ENCODE measurements at places on chromosomes 6 and 20. TPM values are rescaled to one million over a fixed set of nuclear protein-coding genes. Genes with fewer than 3 reads are reported as not detected.

DNA sequence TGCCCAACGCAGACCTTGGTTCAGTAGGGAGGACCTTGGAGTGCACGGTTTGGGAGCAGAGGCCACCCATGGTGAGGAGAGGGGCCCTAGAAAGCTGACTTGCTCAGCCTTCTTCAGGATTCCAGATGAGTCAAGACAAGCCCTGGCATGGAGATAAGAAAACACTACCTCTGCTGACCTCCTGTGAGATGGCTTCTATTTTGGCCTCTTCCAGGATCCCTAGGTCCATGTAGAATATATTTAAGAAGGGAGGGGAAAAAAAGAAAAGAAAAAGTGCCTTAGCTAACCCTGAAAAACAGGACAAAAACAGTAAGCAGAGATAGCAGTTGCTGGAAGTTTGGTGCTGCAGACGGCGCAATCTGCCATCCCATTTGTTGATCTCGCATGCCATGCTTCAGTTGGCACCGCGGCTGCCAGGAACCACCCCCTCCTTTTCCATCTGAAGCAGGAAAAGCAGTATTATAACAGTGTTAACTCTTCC, 100.0 kb downstream of the ARMC2 start:
- H3K27ac ChIP-seq = no peak overlapping the region
- peaks cover 15% of the 10 kb centered on the region for H3K4me1 ChIP-seq
- no peak overlapping the region for H3K4me3 ChIP-seq
- H3K27me3 ChIP-seq = no peaks in the 10 kb centered on the region

The VWA7 gene
- 1.5 TPM for total RNA-seq

The DEFB132 gene
- not detected for total RNA-seq

GRCh38 chr6:90218959-90219208, 77.8 kb downstream of the BACH2 start:
- peaks cover 33% of the 10 kb centered on the region for H3K4me1 ChIP-seq
- no peaks in the 10 kb centered on the region for H3K27me3 ChIP-seq
- H3K27ac ChIP-seq = no peak overlapping the region
- no peaks in the 10 kb centered on the region for H3K36me3 ChIP-seq

GRCh38 chr6:132443206-132443605, 41.9 kb upstream of the MOXD1 start:
- no peaks in the 10 kb centered on the region for H3K36me3 ChIP-seq
- no peak for DNase-seq
- H3K27ac ChIP-seq = no peak overlapping the region

GRCh38 chr6:4309540-4309939, 174.2 kb upstream of the ECI2 start:
- DNase-seq = no peak
- no peaks in the 10 kb centered on the region for H3K4me1 ChIP-seq
- no peak overlapping the region for H3K27ac ChIP-seq
- H3K27me3 ChIP-seq = no peaks in the 10 kb centered on the region
- no peak overlapping the region for H3K4me3 ChIP-seq

GRCh38 chr20:57633945-57634491, 13.8 kb upstream of the ZBP1 start:
- DNase-seq = no peak
- no peak overlapping the region for H3K27ac ChIP-seq
- no peaks in the 10 kb centered on the region for H3K36me3 ChIP-seq
- H3K4me1 ChIP-seq = no peaks in the 10 kb centered on the region

The WFDC12 gene
- total RNA-seq = not detected

GRCh38 chr6:22098601-22099031, 198.2 kb downstream of the PRL start:
- no peak for DNase-seq
- H3K27me3 ChIP-seq = no peaks in the 10 kb centered on the region
- no peaks in the 10 kb centered on the region for H3K36me3 ChIP-seq
- H3K4me1 ChIP-seq = no peaks in the 10 kb centered on the region
- no peak overlapping the region for H3K4me3 ChIP-seq

The PNISR gene
- 81.5 TPM for total RNA-seq

DNA sequence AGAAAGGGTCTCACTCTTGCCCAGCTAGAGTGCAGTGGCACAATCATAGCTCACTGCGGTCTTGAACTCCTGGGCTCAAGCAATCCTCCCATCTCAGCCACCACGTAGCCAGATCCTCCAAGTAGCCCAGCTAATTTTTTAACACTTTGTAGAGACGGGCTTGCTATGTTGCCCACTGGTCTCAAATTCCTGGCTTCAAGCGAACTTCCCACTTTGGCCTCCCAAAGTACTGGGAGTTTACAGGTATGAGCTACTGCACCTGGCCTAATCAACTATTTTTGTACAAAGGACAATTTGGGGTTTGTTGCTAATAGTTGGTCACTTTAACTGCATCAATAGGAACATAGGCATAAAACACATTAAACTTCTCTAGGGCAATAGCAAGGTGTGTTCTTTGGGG, 29.9 kb upstream of the SYNCRIP start:
- H3K4me1 ChIP-seq = no peaks in the 10 kb centered on the region
- no peak overlapping the region for H3K27ac ChIP-seq
- no peak for DNase-seq
- peaks cover 2% of the 10 kb centered on the region for H3K36me3 ChIP-seq

The ADAM33 gene
- total RNA-seq = 0.12 TPM

The SLC52A3 gene
- 0.50 TPM for total RNA-seq

- H3K36me3 ChIP-seq = peaks cover 2% of the 10 kb centered on the region
- H3K27me3 ChIP-seq = no peaks in the 10 kb centered on the region
- no peak overlapping the region for H3K4me3 ChIP-seq
These were observed 32.8 kb downstream of the SNX5 start for GRCh38 chr20:17935761-17936160.

The TAB2 gene
- total RNA-seq = 43.7 TPM

DNA sequence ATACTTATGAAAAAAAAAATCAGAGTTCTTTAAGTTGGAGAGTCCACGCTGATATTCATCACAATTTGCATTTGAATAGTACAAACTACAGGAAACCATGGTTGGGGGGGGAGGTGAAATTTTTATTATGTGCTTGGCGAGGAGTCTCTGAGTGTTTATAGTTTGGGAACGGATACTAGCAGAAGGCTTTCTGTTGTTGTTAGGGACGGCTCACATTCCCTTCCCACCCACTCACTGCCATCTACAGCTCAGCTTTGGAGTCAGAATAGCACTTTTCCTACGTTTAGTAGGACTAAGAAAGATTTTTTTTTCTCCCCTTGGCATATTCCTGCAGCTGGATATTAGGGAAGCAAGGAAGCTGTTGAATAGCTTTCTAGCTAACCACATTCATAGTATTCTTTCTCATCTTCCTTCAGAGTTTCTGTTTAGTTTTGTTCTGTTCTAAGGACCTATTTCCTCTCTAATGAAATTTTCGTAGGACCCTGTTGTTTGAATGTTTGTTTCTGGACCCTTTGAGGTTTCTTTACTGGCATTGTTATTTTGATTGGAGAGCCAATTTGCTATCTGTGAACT, 235.1 kb upstream of the ZNF217 start:
- no peaks in the 10 kb centered on the region for H3K36me3 ChIP-seq
- H3K27me3 ChIP-seq = no peaks in the 10 kb centered on the region
- H3K27ac ChIP-seq = peak overlapping the region; percentile 81
- peaks cover 35% of the 10 kb centered on the region for H3K4me1 ChIP-seq
- DNase-seq = no peak
- H3K4me3 ChIP-seq = 0 out of 2 replicates have a peak overlapping the region, but pooled peaks have one; percentile 8

The ATG5 gene
- 26.9 TPM for total RNA-seq

GRCh38 chr6:37354526-37355384, 972 bp downstream of the RNF8 start:
- H3K4me3 ChIP-seq = peak overlapping the region; percentile 91
- H3K36me3 ChIP-seq = no peaks in the 10 kb centered on the region
- no peak for DNase-seq
- peak overlapping the region; percentile 88 for H3K27ac ChIP-seq
- peaks cover 8% of the 10 kb centered on the region for H3K4me1 ChIP-seq

DNA sequence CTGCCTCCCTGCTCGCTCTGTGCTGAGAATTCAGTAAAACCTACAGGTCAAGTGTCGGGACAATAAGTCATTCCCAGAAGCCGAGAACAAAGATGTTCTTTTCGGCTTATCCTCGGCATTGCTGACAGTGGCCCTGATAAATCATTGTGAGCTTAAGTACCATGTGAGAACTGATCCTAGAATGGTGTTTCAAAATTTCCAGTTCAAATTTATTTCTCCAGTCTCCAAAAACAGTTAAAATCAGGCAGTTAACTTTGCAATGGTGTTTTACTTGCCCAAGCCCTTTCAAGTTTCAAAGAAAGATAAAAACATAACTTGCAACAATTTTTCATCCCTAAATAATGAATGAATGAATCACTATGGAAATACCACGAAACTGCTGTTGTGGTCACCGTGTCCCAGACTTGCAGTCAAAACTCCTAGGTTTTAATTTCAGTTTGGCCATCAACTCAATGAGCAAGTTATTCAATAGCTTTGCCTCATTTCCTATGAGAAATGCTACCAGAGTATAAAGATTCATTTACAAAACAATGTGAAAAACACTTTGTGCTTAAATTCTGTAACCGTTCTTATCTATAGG, 4.3 kb downstream of the ATP5F1E start:
- peaks cover 14% of the 10 kb centered on the region for H3K4me1 ChIP-seq
- H3K27ac ChIP-seq = no peak overlapping the region
- no peak for DNase-seq

DNA sequence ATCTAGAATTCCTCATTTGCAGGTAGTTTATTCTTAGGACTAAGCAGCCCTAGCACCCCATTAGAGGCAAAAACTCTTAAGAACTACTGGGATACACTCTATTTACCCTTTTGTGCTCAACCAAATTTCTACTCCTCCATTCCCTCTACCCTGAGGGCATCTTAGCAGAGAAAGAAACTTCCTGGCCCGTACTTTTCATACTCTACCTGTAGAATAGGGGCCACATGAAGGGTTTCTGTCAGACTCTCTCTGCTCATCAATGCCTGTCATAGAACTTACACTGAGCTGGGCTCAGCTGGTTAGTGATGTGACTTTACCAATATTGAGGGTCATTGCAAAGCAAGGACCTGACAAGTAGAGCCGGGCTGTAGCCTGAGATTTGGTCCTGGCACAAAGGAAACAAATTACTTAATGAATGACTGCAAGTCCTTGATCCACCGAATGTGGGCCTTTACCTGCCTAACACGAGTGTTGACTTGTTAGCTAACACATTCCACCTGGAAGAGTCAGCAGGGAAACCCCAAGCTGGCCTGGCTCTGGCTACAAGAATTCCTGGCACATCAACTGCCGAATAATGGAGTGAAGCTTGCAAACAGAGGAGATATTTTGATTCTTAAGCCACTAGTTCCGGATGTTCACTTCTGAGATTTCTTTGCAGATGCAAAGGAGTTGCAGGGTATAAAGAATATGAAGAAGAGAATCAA, 280.5 kb upstream of the JAG1 start:
- no peak overlapping the region for H3K4me3 ChIP-seq
- H3K27me3 ChIP-seq = no peaks in the 10 kb centered on the region
- no peak for DNase-seq
- peaks cover 50% of the 10 kb centered on the region for H3K4me1 ChIP-seq
- H3K27ac ChIP-seq = no peak overlapping the region
- H3K36me3 ChIP-seq = no peaks in the 10 kb centered on the region

DNA sequence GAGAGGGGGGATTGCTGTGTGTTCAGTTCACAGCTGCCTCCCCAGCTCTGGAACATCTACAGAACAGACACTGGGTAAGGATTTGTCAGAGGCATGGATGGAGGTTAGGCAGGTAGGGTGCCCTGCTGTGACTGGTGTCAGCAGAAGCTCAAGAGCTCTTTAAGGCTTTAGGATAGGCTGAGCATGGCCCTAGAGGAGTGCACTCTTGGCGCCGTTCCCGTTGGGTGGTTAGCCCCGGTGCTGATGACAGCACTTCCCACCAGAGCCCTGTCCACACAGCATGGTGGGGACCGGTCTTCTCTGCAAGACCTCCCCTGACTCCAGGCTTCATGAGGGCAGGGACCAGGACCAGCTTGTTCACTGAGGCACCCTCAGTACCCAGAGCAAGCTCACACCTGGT, 262.0 kb downstream of the BMP7 start:
- peaks cover 60% of the 10 kb centered on the region for H3K4me1 ChIP-seq
- H3K4me3 ChIP-seq = no peak overlapping the region
- H3K27ac ChIP-seq = no peak overlapping the region

DNA sequence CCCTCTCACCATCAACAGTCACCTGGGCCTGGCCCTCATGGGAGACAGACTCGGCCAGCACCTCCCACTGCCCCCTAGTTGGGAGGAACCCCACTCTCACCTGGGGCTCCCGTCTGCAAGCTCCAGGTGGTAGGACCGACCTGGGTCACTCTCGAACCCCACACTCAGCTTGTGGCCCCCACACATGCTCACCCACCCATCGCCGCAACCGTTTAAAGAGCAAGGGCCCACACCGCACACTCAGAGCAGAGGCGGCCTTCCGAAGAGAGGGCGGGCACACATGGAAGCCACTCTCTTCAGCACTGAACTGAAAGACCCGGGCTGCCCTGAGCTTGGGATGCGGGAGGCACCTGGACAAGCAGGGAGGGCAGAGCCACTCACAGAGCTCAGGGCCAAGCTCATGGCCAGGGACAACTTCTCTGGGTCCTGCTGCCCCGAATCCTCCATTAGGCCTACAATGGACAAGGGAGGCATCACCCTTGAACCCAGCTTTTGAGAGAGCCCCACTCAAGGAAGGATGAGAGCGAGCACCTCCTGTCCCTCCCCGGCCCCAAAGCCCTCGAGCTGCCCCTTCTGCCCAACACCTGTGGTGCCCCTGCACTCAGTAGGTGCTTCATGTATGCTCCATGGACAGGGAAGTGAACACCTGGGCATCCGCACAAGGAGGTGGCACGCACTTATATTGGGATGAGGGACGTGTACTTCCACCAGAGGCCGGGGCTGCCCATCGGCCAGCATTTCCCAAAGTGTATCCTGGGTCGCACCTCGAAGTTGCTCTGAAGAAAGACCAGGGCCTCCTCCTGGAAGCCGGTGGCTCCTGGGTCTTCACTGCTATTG, 50.4 kb downstream of the YTHDF1 start:
- no peak overlapping the region for H3K4me3 ChIP-seq
- no peaks in the 10 kb centered on the region for H3K36me3 ChIP-seq
- peaks cover 3% of the 10 kb centered on the region for H3K27me3 ChIP-seq
- no peak for DNase-seq
- H3K27ac ChIP-seq = no peak overlapping the region

The LPA gene
- total RNA-seq = not detected

DNA sequence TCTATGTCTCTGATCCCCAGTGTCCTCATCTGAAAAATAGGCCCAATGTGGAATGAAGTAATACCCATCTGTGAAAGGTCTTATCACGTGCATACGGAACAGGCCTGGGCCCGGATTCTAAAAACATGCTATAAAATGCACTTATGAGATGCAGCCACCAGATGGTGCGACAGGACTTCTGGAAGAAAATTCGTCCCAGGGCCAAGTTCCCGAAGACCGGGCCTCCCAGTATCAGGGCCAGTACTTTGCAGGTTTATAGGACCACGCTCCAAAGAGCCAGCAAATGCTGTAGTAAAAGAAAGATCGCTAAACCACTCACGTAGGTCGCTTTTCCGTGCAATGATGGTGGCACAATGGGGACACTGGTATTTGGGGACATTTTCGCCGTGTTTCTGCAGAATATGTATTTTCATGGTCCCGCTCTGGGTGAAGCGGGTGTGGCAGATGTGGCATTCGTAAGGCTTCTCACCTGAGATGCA, 10.6 kb downstream of the CTCFL start:
- H3K27ac ChIP-seq = no peak overlapping the region
- no peaks in the 10 kb centered on the region for H3K27me3 ChIP-seq

GRCh38 chr6:169723200-169723909, 945 bp downstream of the PHF10 start:
- peak overlapping the region; percentile 75 for H3K27ac ChIP-seq
- no peaks in the 10 kb centered on the region for H3K27me3 ChIP-seq
- H3K4me1 ChIP-seq = peaks cover 22% of the 10 kb centered on the region
- H3K4me3 ChIP-seq = peak overlapping the region; percentile 77
- no peaks in the 10 kb centered on the region for H3K36me3 ChIP-seq
